ENCODE measurements at places on chromosomes 13 and 19.
A peak's percentile ranks its signal among the peaks of the same experiment; 100 is the strongest.

DNA sequence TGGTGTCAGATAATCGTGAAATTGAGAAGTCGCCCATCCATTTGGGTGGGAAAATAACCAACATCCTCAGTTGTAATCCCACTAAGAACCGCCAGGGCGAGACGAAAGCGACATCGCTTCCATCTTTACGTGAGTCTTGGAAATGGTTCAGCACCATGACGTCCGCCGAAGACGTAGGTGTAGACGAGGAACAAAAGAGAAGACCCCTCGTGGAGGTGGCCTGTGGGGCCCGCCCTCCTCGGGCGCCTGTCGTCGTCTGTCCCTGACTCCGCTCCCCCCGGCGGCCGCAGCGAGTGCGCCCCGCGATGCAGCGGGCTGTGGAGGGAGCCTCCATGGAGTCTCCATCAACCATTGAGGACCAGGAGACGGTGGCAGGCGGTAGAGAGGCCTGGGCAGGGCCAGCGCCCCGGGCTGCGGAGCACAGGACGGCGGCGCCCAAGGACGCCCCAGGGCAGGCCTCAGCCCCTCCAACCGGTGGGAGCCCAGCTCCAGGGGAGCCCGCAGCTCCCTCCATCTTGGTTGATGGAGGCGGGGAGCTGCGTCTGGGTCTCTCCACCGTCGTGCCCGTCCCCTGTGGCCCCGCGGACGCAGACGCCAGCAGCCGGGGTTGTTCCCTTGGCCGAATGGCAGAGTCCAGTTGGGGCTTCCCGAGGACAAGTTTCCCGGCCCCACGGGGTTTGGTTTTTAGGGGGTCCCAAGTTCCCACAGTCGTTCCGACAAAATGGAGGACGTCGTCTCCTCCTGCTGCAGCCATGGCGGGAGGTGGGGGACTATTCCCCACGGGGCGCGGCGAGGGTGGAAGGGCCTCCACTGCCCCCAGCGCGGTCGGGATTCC lies 990 bp upstream of the ZMYM2 start:
- peak; percentile 76 for DNase-seq

- peak; percentile 61 for DNase-seq
Measured at GRCh38 chr19:11673608-11674041, 65.1 kb downstream of the ZNF823 start.

DNA sequence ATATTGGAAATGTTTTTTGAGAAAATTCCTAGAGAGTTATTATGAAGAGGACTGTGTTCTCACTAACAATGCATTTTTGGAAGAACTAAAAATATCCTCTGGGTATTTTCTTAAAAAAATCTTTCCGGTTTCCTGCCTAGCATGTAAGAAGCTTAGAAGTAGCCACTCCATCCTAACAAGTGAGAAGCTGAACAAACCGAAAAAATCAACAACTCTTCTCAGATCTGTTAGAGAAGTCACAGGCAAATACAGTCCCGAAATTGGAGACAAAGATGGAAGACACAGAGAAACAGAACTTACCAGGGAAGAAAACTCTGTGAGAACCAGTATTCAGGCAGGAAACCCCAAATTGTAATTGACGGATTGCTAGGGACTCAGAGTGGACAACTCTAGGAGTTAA lies 173.0 kb downstream of the KLF12 start:
- DNase-seq: no peak

DNA sequence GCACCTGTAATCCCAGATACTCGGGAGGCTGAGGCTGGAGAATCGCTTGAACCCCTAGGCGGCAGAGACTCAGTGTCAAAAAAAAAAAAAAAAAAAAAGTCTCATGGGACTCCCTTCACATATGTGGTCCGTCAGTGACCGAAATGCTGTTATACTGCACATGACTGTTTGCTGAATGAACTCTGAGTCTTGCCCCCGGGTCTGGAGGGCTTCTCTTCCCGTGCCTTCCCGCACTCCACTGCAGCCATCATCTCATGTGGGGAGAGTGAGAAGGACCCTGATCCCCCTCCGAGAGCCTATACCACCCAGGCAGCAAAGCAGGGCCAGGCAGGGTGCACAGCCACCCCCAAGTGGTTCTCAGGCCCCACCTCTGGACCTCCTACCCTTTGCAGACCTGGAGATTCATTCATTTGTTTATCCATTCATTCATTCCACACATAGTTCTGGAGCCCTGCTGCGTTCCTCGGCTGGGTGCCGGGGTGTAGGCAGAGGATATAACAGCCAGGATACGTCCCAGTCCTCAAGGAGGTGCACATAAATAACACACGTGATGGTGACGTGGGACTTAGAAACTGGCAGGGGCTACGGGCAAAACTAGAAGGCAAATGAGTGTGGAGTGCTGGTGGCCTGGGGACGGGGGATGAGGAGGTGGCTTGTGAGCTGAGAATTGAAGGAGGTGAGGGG lies 14.2 kb downstream of the NDUFA11 start:
- DNase-seq: peak; percentile 34

Data from amniotic epithelial cell (primary cell).